Ecto neural progenitor cell (in vitro differentiated cells): ENCODE measurements at places on chromosomes 16 and 17.

DNA sequence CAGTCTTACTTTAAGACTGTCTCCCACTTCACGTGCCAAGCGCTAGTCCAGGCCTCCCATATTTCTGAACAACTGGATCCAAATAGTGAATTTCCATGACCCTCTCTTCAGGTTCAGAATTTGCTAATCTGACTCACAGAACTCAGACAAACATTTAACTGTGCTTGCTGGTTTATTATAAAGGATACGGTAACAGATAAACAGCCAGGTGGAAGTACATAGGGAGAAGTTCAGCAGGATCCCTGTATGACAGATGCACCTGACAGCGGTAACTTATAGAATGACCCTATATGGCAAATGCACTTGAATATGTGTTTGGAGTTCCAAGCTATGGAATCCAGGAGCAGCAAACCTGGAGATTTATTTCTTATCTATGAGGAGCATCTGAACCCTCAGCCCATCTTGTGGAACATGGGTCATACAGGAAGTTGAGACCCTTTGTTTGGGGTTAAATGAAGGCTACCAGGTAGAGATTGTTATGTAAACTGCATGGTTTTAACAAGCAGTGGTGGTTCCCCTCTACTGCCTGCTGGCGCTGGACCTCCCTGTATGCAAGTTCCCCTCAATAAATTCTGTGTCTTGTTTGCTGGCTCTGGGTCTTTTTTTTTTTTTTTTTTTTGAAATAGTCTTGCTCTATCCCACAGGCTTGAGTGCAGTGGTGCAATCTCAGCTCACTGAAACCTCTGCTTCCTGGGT, 622.6 kb downstream of the KCNJ2 start:
- no peak for DNase-seq

- no peak for DNase-seq
Observed at GRCh38 chr17:2170023-2170422, 115.1 kb downstream of the HIC1 start.

DNA sequence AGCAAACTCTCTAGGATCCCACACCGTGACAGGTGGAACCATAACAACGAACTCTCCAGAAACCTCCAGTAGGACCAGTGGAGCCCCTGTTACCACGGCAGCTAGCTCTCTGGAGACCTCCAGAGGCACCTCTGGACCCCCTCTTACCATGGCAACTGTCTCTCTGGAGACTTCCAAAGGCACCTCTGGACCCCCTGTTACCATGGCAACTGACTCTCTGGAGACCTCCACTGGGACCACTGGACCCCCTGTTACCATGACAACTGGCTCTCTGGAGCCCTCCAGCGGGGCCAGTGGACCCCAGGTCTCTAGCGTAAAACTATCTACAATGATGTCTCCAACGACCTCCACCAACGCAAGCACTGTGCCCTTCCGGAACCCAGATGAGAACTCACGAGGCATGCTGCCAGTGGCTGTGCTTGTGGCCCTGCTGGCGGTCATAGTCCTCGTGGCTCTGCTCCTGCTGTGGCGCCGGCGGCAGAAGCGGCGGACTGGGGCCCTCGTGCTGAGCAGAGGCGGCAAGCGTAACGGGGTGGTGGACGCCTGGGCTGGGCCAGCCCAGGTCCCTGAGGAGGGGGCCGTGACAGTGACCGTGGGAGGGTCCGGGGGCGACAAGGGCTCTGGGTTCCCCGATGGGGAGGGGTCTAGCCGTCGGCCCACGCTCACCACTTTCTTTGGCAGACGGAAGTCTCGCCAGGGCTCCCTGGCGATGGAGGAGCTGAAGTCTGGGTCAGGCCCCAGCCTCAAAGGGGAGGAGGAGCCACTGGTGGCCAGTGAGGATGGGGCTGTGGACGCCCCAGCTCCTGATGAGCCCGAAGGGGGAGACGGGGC, 1.3 kb downstream of the SPN start:
- no peak for DNase-seq

- no peak for DNase-seq
Observed at GRCh38 chr16:25366078-25366477, 108.4 kb upstream of the ZKSCAN2 start.

DNA sequence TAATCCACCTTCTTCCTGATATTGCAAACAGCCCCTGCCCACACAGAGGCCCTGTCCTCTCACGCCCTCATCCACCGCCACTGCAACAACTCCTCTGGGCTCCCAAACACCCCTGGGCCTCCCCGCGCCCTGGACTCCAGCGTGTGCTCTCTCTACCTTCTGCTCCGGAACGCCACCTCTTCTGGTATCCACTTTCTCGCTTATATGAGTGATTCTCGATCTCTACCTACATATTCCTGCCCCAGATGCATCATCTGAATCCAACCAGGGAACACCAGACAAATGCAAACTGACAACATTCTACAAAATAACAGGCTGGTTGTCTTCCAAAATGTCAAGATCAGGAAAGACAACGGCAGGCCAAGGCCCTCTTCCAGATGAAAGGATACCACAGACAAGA, 19.0 kb downstream of the CAMKK1 start:
- DNase-seq, result no peak

DNA sequence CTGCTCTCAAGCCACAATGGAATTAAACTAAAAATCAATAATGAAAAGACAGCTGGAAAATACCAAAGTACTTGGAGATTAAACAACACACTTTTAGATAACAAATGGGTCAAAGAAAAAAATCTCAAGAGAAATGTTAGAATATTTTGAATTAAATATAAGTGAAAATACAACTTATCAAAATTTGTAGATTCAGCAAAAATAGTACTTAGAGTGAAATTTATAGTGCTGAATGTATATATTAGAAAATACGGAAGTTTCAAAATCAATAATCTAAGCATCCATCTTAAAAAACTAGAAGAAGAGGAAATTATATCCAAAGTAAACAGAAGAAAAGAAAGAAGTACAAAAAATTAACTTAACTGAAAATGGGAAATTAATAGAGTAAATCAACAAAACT, 179.2 kb upstream of the CDH11 start:
- no peak for DNase-seq
